ENCODE measurements at places on chromosomes 4 and X. TPM values are rescaled to one million over a fixed set of nuclear protein-coding genes. Genes with fewer than 3 reads are reported as not detected.

The GC gene
- not detected for polyA plus RNA-seq

The FAT1 gene
- polyA plus RNA-seq = 329 TPM

DNA sequence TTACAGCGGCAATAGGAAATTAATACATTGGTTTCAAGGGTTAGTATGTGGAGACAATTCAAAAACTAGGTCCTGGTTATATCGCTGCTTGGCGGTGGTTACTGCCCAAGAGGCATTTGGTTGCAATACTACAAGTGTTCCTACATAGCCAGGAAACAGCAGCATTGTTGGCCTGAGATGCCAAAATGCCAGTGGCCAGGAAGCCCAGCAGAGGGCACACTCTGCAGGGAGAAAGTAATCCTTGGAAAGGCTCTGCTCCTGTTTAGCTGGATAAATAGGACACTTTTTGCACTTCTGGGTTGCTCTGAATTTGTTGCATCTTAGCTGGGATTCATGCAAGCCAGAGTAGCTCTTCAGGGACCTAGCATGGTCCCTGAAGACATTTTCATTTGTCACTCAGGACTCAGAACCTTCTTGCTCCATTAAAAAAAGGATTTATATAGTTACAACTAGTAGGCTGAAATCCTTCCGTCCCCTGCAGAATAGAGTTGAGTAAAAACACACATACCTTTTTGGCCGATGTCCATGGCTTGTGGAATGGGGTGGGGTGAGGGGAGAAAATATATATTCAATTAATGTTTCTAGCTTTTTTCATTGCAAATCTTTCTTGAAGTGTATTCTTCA is 8.1 kb upstream of the GPR119 start:
- no peak for DNase-seq

GRCh38 chr4:151035911-151036310 is 20.8 kb upstream of the LRBA start:
- no peak for DNase-seq

Measured in keratinocyte (primary cell).